Left ventricle myocardium inferior (tissue), 1 donor: ENCODE measurements at places on chromosomes 6 and 20. TPM values are rescaled to one million over a fixed set of nuclear protein-coding genes. Genes with fewer than 3 reads are reported as not detected.

- H3K27ac ChIP-seq = no peak overlapping the region
- no peak for DNase-seq
- peaks cover 40% of the 10 kb centered on the region for H3K4me1 ChIP-seq
- peaks cover 98% of the 10 kb centered on the region for H3K27me3 ChIP-seq
These were observed 1.7 kb upstream of the GCM2 start for GRCh38 chr6:10883312-10884244.

DNA sequence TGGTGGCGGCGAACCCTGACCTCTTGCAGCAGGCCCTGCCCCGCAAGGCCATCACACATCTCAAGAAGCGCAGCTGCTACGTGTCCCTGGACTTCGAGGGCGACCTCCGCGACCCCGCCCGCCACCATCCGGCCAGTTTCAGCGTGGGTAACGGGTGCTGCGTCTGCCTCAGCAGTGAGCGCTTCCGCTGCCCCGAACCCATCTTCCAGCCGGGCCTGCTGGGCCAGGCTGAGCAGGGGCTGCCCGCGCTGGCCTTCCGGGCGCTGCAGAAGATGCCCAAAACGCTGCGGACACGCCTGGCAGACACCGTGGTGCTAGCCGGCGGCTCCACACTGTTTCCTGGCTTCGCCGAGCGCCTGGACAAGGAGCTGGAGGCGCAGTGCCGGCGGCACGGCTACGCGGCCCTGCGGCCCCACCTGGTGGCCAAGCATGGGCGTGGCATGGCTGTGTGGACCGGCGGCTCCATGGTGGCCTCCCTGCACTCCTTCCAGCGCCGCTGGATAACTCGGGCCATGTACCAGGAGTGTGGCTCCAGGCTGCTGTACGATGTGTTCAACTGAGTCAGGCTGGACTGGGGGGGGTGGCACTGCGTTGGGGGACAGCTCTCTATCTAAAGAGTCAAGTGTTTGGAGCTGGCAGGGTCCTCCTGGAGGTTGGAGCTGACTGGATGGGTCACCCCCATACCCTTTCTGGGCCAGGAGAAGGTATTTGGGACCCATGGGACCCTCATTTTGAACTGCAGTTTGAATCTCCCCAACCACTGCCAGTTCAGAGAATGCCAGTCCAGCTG, 1.1 kb downstream of the ACTL10 start:
- DNase-seq = peak; percentile 76
- peaks cover 83% of the 10 kb centered on the region for H3K4me1 ChIP-seq
- H3K27me3 ChIP-seq = no peaks in the 10 kb centered on the region
- peak overlapping the region; percentile 74 for H3K4me3 ChIP-seq
- peaks cover 30% of the 10 kb centered on the region for H3K36me3 ChIP-seq
- H3K27ac ChIP-seq = peak overlapping the region; percentile 89

- no peak overlapping the region for H3K4me3 ChIP-seq
- no peak for DNase-seq
- H3K36me3 ChIP-seq = peaks cover 92% of the 10 kb centered on the region
- H3K27me3 ChIP-seq = no peaks in the 10 kb centered on the region
These were observed 29.3 kb downstream of the RPRD1B start for GRCh38 chr20:38062890-38063289.

DNA sequence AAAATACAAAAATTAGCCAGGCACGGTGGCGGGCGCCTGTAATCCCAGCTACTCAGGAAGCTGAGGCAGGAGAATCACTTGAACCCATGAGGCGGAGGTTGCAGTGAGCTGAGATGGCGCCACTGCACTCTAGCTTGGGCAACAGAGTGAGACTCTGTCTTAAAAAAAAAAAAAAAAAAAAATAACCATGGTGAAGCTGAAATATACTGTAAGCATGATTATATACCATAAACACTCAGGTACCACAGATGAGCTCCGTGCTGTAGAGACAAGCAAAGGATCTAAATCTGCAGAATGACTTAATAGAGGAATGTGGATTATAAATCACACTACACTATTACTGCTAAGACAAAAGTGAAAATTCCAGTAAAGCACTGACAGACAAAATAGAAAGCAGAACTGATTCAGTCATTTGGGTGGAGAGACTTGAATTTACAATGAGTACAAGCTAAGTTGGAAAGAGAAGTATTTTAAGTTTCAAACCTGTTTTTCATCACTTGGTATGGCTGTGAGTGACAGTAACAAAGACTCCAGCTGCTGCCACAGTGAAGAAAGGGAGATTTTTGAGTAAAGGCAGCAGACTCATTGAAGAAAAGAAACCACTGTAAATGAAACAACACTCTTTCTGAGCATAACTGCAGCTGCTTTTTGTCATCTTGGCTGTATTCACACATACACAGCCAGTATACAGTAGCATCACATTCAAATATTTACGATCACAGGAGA, 322.1 kb downstream of the RNGTT start:
- no peak for DNase-seq
- no peaks in the 10 kb centered on the region for H3K27me3 ChIP-seq
- no peak overlapping the region for H3K27ac ChIP-seq
- no peaks in the 10 kb centered on the region for H3K36me3 ChIP-seq

DNA sequence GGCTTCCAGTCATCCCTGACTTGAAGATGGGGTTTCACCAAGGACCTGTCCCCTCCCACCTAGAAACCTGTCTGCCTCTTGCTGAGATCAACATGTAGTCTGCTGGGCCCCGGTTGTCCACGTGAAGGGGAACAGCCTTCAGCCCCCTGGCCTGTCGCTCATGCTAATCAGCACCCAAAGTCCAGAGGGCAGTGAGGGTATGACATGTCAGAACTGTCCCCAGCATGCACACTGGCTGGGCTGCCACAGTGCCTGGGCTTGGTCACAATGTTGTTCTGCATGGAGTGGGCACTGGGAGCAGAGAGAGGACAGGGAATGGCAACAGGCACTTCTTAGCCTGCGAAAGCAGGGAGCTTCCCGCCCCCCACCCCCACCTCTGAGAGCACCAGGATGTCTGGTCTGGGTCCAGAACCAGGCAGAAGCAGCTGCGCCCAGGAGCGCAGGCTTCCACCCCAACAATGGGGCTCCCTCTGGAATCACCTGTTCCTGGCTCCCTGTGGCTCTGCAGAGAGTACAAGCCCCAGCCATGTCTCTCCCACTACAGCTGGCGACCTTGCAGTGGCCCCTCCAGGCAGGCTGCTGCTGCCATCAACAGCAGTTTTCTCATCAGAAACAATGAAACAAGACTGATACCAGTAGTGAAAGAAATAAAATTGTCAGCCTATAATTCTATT, 182.7 kb downstream of the KHDRBS2 start:
- H3K27ac ChIP-seq = no peak overlapping the region
- no peaks in the 10 kb centered on the region for H3K36me3 ChIP-seq
- no peak overlapping the region for H3K4me3 ChIP-seq
- H3K27me3 ChIP-seq = no peaks in the 10 kb centered on the region

DNA sequence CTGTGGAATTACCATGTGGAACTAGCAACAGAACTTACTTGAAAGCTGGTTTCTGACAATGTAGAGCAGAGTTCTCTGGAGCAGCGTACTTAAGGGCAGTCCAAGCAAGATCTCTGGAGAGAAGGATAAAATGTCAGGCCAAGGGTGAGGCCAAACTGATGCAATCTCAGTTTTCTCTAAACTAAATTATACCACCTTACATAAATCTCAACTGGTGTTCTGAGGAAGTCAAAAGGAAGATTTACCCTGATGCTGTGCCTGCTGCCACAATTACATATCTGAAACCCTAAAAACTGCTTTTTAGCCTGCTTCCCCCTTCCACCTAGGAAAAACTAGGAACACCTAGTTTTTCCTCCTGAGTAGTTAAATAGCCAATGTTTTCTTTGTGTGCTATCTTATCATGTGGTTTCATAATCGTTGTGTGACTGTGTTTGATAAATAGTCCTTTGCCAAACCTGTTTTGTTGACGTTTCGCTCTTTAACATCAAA, 28.1 kb downstream of the NCOA7 start:
- H3K36me3 ChIP-seq = peaks cover 9% of the 10 kb centered on the region
- no peak for DNase-seq
- peaks cover 87% of the 10 kb centered on the region for H3K4me1 ChIP-seq
- H3K27me3 ChIP-seq = no peaks in the 10 kb centered on the region
- H3K4me3 ChIP-seq = peak overlapping the region; percentile 28

GRCh38 chr20:18623156-18623910, 35.5 kb downstream of the DTD1 start:
- no peaks in the 10 kb centered on the region for H3K4me1 ChIP-seq
- no peak for DNase-seq
- no peaks in the 10 kb centered on the region for H3K36me3 ChIP-seq
- no peak overlapping the region for H3K4me3 ChIP-seq
- no peaks in the 10 kb centered on the region for H3K27me3 ChIP-seq
- no peak overlapping the region for H3K27ac ChIP-seq

Gene IL17F
- total RNA-seq = not detected

Gene MYLK2
- total RNA-seq = 0.25 TPM

GRCh38 chr20:35768731-35769664, 2.8 kb upstream of the PHF20 start:
- H3K4me1 ChIP-seq = peaks cover 65% of the 10 kb centered on the region
- no peak overlapping the region for H3K4me3 ChIP-seq
- H3K27me3 ChIP-seq = no peaks in the 10 kb centered on the region
- H3K27ac ChIP-seq = peak overlapping the region; percentile 96

Gene RHAG
- total RNA-seq = 0.44 TPM

Gene NOTCH4
- total RNA-seq = 23.0 TPM

GRCh38 chr6:51459958-51460357, 627.5 kb downstream of the PKHD1 start:
- H3K4me3 ChIP-seq = no peak overlapping the region
- no peaks in the 10 kb centered on the region for H3K36me3 ChIP-seq
- no peak for DNase-seq
- H3K27me3 ChIP-seq = no peaks in the 10 kb centered on the region

DNA sequence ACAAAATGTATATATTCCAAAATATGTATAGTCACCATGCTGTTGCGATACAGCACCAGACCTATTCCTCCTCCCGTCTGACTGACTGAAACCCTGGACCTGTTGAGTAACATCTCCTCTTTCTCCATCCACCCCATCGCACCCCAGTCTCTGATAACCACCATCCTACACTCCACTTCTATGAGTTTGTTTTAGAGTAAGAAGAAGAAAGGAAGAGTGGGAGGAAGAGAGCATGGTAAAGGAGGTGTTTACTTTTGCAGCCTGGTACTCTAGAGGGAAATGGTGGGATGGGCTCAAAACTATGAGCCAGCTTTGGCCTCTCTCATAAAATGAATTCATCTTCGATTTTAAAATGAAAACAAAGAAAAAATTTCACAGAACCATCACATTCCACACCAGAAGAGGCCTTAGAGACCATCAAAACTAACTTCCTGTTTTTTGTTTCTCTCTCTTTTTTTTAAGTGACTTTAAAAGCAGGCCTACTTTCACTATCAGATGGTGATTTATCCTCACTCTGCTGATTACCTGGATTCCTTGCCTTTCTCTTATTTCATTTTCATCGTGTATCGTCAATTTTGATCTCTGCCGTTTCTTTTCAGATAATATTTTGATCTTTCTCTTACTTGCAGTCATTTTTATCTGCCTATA, 16.8 kb upstream of the FUCA2 start:
- no peak overlapping the region for H3K27ac ChIP-seq
- H3K4me3 ChIP-seq = no peak overlapping the region
- no peaks in the 10 kb centered on the region for H3K36me3 ChIP-seq

DNA sequence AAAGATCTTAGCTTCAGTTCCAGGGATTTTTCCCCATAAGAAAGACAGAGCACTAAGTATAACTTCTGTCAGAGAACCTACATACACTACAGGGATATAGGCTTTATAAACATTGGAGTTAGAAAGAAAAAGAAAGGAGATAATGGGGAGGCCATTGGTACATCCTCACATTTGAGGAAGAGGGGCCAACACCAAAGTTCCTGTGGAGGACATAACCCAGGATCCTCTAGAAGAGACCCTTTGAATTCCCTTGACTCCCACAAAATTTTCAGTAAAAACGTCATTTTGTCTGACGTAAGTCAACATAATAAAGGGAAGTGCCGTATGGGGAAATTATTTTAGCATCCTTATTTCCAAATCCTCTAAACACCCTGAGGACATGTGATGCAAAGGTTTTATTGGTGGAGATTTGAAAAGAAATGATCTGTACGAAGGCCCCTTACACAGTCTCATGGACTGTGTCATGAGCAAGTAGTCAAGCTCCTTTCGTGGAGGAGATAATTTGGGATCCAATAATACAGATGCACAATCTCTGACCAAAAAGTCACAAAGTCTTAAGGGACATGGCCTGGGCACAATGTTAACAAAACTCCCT, 33.2 kb downstream of the HLA-DRA start:
- no peak overlapping the region for H3K27ac ChIP-seq
- no peak for DNase-seq
- peaks cover 9% of the 10 kb centered on the region for H3K27me3 ChIP-seq
- H3K36me3 ChIP-seq = no peaks in the 10 kb centered on the region
- no peaks in the 10 kb centered on the region for H3K4me1 ChIP-seq

GRCh38 chr6:112027942-112028674, 25.8 kb upstream of the CCN6 start:
- H3K27ac ChIP-seq = no peak overlapping the region
- DNase-seq = no peak
- H3K27me3 ChIP-seq = no peaks in the 10 kb centered on the region
- peaks cover 18% of the 10 kb centered on the region for H3K4me1 ChIP-seq
- H3K4me3 ChIP-seq = no peak overlapping the region

DNA sequence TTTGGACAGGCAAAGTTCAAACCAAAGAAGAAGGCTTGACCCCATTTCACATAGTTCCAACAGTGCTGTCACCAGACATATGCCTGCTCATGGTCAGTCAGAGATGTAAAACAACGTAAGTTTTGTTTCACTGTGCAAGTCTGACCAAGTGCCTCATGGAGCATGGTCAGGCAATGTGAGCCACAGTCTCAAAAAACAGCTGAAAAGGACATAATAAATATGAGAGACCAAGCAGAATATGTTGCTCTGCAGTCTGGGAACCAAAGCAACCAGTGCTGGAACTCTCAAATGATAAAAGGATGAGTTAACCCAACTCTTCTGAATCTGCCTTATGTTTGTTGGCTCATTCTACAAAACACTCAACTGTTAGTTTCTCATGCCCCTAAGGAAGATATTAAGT, 39.9 kb upstream of the DST start:
- DNase-seq = no peak
- H3K27me3 ChIP-seq = no peaks in the 10 kb centered on the region
- peaks cover 80% of the 10 kb centered on the region for H3K4me1 ChIP-seq
- peak overlapping the region; percentile 90 for H3K27ac ChIP-seq

- no peaks in the 10 kb centered on the region for H3K36me3 ChIP-seq
- no peak overlapping the region for H3K4me3 ChIP-seq
These were observed 60.5 kb downstream of the CD83 start for GRCh38 chr6:14178083-14178445.

DNA sequence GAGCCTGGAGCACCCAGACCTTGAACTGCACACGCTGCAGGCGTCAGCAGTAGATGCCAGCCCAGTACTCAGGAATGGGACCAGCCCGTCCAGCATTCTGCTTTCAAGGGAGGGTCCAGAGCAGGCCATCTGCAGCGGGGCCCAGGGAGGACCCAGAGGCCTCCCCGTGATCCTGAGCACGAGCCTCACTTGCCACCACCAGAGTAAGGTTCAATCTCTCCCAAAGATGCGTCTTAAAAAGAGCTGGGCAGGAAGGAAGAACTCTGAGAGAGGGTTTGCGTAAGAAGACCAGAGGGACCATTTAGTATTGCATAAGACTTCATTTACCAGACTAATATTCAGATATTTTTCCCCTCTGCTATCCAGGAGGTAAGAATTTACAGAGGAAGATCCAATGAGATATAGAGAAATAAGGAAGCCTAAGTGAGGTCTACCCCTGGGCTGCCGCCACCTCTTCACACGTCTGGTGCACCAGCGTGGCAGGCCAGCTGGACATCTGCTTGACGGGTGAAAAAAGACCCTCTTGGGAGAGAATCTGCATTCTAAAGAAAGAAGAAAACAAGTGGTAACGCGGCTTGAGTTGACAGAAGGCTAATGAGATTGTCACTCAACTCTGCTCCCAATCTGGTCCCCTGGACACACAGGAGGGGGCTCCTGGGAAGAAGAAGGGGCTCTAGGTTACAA, 107.3 kb downstream of the PRND start:
- H3K4me3 ChIP-seq = no peak overlapping the region
- no peaks in the 10 kb centered on the region for H3K36me3 ChIP-seq
- H3K4me1 ChIP-seq = peaks cover 9% of the 10 kb centered on the region
- no peak for DNase-seq
- no peaks in the 10 kb centered on the region for H3K27me3 ChIP-seq
